Nephron progenitor cell (in vitro differentiated cells): ENCODE measurements at places on chromosomes 7 and 10.
A peak's percentile ranks its signal among the peaks of the same experiment; 100 is the strongest.

DNA sequence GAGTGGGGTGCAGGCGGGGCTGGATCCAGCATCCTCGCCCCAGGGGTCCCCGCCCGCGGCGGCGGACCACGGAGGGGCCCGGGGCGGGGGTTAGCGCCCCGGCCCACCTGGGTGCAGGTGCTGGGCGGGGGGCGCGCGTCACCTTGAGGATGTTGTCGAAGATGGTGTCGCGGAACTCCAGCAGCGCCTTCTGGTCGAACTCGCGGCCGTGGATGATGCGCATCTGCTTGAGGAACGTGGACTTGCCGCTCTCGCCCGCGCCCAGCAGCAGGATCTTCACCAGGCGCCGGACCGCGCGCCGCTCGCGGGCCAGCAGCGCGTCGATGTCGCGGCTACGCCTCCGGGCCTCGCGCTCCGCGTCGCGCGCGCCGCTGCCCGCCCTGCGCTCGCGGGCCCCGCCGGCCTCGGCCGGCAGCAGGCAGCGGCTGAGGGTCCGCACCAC is 376 bp downstream of the GNA12 start:
- DNase-seq: no peak

- no peak for DNase-seq
Observed at GRCh38 chr10:8921568-8921967, 867.1 kb downstream of the GATA3 start.

GRCh38 chr7:98423043-98423442 is 22.2 kb upstream of the BAIAP2L1 start:
- DNase-seq: no peak

GRCh38 chr7:69906283-69906995 is 308.2 kb downstream of the AUTS2 start:
- peak; percentile 21 for DNase-seq

DNA sequence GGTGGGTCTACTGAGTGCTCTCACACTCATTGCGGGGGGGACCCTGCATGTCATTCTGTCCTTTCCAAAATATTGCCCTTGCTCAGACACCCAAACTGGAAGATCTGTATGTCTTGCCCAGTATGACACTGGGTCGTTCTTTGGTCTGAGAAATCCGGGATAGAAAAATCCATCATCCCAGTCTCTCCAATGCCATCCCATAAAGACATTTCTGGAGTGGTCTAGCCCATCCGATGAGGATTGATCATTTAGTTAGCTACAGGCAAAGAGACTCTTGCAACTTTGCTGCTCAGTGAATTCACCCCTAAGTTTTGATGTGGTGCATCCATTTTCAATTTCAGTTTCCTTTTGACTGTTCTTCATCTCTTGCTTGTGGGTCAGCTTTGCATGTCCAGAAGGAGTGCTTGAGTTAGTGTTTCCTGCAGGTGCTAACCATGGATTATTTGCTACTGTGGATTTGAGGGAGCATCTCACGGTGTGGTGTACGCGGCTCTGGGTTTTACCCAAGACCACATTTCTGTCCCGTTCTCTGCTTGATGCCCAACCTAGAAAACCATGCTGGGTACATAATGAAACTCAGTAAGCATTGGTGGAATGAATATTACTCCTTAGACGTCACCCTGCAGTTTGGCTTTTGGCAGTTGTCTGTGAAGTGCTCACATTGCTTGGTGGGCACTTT is 247.0 kb upstream of the MKI67 start:
- no peak for DNase-seq

DNA sequence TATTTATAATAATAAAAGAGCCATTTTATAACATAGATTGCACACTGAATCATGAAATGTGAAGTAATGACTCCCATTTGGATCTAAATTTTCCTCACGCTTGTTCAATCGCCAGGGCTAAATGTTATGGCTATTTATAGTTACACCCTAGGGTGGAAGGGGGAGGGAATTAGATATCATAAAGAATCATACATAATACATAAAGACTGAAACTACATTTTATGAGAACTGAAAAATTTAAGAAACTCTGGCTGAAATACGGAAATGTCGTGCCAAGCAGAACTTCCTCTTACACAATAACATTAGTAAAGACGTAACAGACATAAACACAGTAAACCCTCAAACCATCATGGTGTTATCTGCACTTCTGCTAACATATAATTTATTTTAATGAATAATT is 327.5 kb upstream of the PHF14 start:
- DNase-seq: no peak

DNA sequence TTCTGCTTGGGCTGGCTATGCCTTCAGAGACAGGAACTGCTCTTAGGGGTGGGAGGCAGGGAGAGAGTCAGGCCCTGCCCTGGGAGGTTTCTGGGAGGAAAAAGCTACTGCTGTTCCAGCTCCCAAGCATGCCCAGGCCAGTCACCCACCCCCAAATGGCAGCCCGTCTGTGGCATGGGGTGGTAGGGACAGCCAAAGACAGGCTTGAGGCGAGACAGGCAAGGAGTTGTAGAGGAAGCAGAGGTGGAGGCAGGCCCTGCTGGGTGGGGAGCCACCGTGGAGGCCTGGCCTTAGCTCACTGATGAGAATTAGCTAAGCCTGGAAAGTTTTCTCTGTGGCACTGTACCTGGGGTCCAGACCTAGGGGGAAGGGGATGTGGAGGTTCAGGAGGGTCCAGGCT is 6.6 kb upstream of the SAMD8 start:
- no peak for DNase-seq

DNA sequence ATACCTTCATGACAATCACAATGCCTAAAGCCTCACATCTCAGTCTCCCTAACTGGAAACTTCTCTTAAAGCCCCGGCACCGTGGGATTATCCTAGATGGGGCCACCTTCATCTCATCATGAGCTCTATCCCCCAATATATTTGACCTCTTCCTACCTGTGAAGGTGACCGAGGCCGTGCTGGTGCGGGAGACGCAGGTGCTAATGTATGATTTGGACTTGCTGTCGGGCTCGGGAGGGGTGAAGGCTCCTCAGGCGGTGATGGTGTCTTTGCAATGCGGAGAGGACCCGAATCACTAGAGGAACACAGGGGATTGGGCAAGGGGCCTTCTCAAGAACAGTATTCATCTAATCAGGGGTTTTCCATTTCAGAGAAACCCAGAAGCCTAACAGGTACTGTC is 168.4 kb downstream of the AMPH start:
- DNase-seq: no peak

DNA sequence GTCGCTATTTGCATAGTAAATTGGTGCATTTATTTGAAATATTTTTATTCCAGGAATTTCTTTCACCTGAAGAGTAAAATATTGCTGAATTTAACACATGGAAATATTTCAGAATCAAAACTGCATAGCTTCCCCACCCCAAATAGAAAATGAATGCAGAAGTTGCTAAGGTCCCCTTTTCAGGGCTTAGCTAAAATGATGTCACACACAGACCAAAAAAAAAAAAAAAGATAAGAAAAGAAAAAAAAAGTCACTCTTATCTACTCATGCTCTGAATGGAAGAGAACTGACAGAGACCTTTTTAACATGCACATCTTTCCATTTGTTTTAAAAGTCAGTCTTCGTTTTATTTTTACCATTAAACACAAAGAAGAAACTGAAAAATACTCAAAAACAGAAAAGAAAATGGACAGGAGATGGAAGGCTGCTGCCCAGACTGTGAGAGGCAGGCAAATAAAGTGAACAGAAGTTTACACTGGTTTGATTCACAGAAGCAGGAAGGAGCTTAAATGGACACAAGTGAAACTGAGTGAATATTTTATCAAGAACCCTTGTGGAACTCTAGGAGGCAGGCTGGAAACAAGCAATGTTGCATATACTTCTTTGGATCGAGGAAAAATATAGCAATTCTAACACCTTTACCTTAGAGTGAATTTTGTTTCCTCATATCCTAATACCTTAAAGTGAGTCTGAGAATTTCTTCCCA is 32.0 kb downstream of the PSMC2 start:
- DNase-seq: no peak

GRCh38 chr10:23060918-23061317 is 34.5 kb upstream of the MSRB2 start:
- DNase-seq: no peak

DNA sequence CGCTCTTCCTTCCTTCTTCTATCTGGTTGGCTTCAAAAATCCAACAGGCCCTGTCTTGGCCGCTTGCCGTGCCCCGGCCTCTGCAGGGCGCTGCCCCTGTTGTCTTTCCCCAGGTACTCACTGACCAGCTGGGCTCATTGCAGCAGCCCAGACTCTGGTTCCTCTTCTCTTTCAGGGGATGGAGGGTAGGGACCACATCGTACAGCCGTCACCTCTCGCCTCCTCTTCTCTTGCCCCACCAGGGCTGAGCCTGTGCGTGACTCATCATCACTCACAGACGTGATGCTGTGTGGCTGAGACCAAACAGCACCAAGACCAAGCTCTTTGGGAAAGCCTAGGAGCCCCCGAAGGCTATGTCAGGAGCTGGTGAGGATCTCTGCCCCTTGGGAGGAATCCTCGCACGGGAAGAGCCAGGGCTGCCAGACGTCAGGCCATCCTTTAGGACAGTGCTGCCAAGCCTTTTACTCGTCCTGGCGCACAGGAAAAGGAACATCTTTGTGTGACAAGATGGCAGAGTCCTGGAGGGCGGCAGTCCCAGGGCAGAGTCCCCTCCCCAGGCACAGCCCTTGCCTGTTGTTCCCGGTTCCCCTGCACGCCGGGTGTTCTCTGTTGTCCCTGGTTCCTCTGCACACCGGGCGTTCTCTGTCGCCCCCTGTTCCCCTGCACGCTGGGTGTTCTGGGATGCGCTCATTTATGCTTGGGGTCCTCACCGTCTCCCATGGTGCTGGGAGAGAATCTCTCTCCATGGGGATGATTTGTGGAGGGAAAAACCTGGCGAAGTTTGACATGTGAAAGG is 188.5 kb upstream of the SHH start:
- no peak for DNase-seq

DNA sequence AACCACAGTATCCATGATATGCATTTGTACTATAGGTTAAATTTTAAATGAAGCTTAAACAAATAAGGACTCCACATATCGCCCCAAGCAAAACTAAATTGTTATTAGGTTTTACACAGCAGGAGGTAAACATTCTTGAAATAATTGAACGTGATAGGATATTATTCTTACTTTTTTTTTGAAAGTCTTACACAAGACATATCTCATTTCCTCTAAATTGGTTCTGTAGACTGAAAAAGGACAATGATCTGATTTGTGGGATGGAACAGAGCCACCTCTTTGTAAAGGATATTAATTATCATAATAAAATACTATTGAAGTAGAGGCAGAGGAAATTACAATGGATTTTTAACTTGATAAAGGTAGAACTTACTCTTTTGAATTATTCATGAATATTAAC is 155.1 kb upstream of the SEMA3D start:
- DNase-seq: no peak

GRCh38 chr7:78020136-78020873 is 221.7 kb downstream of the PHTF2 start:
- DNase-seq: peak; percentile 33

- DNase-seq: no peak
Observed at GRCh38 chr10:2813286-2813685, 254.1 kb upstream of the PFKP start.

- DNase-seq: no peak
Observed at GRCh38 chr10:16606421-16606820, 84.7 kb upstream of the C1QL3 start.

- DNase-seq: no peak
Observed at GRCh38 chr7:141534757-141535737, 16.2 kb upstream of the AGK start.

- DNase-seq: no peak
Observed at GRCh38 chr7:156684661-156685060, 44.1 kb downstream of the RNF32 start.

DNA sequence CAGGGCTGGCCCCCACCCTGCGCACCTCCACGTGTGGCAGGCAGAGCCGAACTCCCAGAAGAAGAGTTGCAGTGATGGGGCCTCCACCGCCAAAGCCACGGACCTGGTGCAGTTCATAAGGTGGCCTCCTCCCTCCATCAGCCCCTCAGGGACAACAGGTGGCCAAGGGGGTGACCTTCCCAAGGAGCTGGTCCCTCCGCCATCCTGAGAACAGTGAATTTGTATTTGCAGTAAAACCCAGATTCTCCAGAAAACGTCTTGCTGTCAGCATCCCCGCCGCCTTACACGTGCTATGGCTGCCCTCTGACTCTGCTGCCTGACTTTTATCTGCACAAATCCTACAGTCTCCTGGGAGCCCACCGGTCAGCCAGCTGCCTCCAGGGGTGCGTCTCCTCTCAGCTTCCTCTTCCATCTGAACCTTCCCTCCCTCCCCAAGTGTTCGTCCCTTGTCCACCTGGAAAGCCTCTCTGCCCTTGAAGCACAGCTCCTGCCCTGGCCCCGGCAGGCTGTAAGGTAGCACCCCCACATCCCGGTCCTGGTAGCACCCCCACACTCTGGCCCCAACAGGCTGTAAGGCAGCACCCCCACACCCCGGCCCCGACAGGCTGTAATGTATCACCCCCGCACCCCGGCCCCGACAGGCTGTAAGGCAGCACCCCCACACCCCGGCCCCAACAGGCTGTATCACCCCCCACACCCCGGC is 311.8 kb downstream of the PTPRN2 start:
- no peak for DNase-seq

DNA sequence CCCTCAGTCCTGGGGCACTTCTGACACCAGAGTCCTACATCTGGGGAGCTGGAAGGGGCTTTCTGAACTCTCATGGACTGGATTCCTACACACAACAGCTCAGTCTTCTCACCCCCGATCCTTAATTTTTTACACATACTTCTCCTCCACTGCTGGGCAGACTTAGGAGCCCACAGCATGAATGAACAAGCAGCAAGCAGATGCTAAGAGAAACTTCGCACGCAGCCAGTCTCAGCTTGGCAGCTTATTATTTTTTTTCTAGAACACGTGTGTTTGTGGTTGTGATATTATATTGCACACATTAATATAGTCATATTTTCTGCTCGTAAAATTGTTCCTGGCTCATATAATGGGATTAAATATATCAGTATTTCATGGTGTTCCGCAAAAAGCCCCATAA is 50.9 kb upstream of the LOXL4 start:
- no peak for DNase-seq

- no peak for DNase-seq
Observed at GRCh38 chr10:49090189-49090575, 25.1 kb downstream of the VSTM4 start.

- DNase-seq: no peak
Observed at GRCh38 chr7:12728192-12728538, 40.7 kb downstream of the ARL4A start.

- DNase-seq: no peak
Observed at GRCh38 chr10:48184224-48184623, 90.3 kb downstream of the FRMPD2 start.

- DNase-seq: no peak
Observed at GRCh38 chr7:91408388-91409154, 144.3 kb downstream of the FZD1 start.

GRCh38 chr10:129658376-129659072 is 191.5 kb downstream of the MGMT start:
- no peak for DNase-seq

GRCh38 chr7:133053321-133053891 is 28.5 kb downstream of the CHCHD3 start:
- DNase-seq: no peak

DNA sequence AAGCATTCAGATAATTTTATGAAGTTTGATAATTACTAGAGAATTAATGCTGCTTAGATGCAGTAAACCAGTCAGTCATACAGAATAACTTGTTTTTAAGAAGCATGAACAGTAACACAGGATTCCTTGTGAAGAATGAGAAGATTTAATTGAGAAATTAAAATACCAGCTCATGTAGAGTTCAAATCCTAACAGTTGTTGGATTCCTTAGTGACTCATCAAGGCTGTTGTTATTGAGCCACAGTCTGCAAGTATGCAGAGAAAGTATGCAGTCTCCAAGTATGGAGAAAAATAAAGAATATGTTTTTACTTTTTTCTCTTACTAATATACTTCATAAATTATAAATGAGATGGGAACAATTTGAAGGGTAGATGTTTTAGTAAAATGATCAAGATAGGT is 30.2 kb upstream of the CYP26C1 start:
- DNase-seq: no peak
